ENCODE measurements at places on chromosomes 2 and 18.

- no peak for DNase-seq
These were observed 145.9 kb downstream of the PIK3C3 start for GRCh38 chr18:42100911-42101310.

DNA sequence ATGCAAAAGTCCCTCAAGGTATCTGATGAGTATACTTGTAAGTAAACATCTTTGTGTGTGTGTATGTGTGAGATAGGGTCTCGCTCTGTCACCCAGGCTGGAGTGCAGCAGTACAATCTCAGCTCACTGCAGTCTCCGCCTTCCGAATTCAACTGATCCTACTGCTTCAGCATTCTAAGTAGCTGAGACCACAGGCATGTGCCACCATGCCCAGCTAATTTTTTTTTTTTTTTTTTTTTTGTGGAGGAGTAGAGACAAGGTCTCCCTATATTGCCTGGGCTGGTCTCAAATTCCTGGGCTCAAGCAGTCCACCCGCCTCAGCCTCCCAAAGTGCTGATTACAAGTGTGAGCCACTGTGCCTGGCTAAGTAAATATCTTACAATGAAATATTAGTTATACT is 23.2 kb downstream of the ADAM17 start:
- DNase-seq = no peak

GRCh38 chr2:191749181-191749540 is 71.2 kb downstream of the NABP1 start:
- DNase-seq = no peak

GRCh38 chr18:22473366-22473765 is 55.7 kb upstream of the CTAGE1 start:
- no peak for DNase-seq

- DNase-seq = no peak
These were observed 3.3 kb downstream of the BOK start for GRCh38 chr2:241561832-241562231.

DNA sequence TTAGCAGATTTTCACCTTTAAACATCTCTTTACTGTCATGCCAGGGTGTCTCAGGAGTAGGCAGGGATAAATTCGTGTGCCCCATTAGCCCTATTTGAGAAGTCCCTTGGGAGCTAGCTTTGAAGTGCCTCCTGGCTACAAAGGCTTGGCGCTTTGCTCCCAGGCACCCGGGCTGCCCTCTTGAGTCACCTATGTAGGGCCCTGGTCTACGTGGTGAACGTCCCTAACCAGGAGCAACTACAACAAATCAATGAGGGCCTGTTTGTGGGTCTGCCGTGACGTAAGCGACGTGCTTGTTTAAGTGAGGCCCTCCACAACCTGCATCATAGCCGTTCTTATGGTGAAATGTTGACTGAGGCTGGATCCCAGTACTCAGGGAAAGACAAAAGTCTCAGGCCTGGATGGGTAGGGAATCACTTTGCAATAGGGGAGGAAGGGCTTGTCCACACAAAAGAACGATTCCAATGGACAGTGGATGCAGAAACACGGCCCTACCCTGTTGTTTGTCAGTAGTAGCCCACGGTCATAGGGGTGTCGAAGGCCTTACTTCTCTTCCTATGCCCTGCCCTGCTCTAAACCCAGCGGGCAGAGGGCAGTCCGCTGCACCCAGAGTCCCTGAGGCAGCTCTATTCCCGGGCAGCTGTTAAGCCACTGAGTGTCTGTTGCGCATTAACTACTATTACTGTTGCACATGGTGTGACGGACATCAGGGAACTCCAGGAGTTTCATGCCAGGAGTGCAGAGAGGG is 93.9 kb downstream of the INHBB start:
- DNase-seq = no peak

- no peak for DNase-seq
These were observed 15.4 kb upstream of the FARP2 start for GRCh38 chr2:241340631-241341163.

- DNase-seq = no peak
These were observed 1.0 kb upstream of the ORC2 start for GRCh38 chr2:200964498-200964897.

DNA sequence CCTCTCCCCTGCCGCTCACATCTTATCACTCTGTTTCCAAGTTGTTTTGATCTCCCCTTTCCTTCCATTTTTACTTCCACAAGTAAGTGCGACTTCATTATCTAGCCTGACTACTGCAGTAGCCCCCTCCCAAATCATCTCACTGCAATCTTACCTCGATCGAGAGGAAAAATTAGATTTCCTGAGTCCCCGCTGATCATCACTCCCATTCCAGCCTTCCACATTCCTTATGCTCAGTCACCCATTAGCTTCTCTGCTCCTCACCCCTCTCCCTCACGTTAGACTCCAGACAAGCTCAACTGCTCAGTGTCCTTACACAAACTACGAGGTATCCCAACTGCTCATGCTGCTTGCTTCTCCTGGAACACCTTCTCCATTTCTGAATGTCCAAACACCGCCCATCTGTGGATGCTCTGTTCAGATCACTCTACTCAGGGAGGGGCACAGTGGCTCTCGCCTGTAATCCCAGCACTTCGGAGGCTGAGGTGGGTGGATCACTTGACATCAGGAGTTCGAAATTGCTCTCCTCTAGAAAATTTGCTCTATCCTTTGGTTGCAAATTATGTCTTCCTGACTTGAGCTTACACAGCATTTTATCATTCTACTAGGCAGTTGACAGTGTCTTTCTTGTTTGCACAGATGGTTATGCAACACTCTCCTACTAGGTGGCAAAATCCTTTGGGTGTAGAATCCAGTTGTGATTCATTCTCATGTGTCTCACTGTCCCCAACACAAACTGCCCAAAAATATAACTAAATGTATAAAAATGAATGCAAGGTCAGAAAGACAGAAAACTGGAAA is 96.5 kb downstream of the INO80D start:
- peak; percentile 20 for DNase-seq

GRCh38 chr18:76408480-76409067 is 86.5 kb downstream of the ZNF516 start:
- no peak for DNase-seq

- no peak for DNase-seq
These were observed 30.2 kb upstream of the SCLY start for GRCh38 chr2:238030422-238031155.

DNA sequence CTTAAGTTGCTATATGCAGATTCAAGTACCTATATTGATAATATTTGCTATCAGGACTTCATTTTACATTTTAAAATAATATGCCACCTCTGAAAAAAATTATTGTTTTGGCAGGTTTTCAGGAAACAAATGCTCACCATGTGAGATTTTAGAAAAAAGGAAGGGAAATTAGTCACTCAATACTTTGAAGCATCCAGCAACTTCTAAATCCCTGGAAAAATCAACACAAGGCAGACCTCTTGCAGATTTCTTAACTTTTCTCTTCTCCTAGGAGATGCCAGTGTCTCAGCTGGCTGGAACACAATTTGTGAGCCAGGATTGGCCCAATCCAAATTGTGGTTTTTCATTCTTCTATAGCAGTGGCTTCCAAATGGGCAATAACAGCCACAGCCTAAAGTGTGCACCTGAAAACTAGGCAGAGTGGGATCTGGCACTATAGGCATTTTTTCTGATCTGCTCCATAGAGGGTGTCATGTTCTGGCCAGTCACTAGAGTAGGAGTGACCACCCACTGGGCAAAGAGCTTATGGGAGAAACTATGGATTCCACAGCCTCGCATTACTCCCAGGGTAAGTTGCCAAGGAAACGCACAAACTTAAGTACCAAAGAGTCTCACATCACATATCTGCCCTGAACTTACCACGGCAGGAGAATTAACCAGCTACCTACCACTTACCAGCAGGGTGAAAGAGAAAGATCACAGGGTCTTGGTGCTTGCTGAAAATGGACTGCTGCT is 28.1 kb upstream of the THOC1 start:
- DNase-seq = no peak
